Stomach (tissue), 19 donors: ENCODE measurements at places on chromosomes 11 and 22. TPM values are rescaled to one million over a fixed set of nuclear protein-coding genes. Genes with fewer than 3 reads are reported as not detected.

GRCh38 chr22:45185718-45186514 is 22.2 kb downstream of the NUP50 start:
- DNase-seq = no peak

- DNase-seq = no peak
These were observed 895 bp downstream of the KLHDC7B start for GRCh38 chr22:50546326-50547262.

Gene CSNK1E
- polyA plus RNA-seq = 66.9 TPM

Gene ARHGAP8
- polyA plus RNA-seq = 12.3 TPM

DNA sequence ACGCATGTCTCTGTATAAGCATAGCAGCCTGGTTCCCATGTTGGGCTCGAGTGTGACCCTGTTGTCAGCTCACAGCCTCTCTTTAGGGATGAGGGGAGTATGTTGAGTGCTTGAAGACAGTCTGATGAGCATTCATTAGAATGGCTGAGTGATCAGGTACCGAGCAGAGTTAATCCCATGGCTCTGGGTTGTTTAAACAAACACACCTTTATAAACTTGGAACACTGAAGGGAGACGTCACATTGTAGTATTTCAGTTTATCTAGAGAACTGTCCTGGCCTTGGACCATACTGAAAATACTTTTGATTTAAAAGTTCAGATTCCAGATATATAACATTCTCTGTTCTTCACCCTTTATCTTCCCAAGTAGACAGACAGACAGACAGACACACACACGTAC is 76.0 kb downstream of the TEAD1 start:
- no peak for DNase-seq

- DNase-seq = no peak
These were observed 3.8 kb downstream of the CBLIF start for GRCh38 chr11:59841514-59841913.

Gene MPZL3
- polyA plus RNA-seq = 7.2 TPM

Gene THOC5
- polyA plus RNA-seq = 21.8 TPM

DNA sequence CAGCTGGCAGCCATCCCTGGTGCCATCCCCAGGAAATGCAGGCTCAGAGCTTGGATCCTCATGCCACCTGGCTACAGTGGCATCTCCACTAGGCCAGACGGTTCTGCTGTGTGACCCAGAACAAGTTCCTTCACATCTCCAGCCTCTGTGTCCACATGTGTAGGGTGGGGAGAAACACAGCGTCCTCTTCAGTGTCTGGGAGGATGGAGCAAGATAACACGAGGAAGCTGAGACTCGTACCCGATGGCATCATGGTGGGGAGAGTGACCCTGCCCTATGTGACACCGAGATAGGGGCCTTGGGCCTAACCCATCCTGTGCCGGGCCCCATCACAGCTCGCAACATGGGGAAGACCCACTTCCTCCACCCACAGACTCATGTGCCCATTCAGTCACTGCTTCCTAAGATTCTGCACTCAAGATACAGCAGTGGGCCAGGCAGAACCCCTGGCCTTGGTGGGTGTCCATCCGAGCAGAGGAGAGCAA is 78.5 kb downstream of the MORC2 start:
- no peak for DNase-seq

Gene ANO5
- polyA plus RNA-seq = 0.92 TPM

Gene OR5T1
- polyA plus RNA-seq = not detected

DNA sequence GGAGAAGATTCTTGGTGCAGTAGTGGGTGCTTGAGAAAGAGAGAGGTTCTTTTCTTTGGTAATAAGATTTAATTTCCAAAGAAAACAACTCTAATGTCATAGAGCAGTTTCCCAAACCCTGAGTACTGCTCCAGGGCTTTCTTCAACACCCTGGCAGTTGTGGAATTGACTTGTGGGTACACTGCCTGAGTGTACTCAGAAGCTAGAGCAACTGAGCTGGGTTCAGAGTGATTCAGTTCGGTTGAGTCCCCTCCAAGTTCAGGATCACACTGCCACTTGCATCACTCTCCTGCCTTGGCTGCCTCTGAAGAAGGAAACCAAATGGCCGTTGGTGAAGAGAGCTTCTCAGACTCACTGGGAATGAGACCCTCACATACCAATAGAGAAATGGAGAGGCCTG is 5.3 kb downstream of the DMC1 start:
- DNase-seq = no peak

Gene GP1BB
- 8.0 TPM for polyA plus RNA-seq

DNA sequence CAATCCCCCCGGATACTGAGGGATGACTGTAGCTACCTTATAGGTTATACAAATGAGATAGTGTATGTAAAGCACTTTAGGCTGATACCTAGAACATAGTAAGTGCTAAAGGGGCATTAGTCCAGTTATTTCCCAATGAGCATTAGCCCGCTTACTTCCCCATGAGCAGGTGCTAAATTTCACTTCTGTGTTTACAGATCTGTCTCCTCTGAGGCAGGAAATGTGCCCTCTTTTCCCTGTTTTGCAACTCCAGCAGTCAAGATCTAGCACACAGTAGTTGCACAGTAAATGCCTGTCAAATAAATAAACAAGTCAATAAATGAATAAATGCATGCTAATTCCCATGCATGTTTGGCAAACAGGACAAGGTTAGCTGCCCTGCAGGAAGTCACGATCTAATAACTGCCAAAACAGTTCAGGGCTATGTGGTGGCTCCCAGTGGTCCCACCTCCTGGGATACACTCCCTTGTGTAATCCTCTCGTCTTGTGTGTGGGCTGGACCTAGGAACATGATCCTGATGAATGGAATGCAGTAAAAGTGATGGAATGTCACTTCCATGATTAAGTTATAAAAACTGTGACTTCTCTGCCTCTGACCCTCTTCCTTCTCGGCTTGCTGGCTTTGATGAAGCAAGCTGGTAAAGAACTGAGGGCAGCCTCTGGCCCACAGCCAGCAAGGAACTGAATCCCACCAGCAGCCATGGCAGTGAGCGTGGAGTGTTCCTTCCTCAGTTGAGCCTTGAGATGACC is 459.0 kb downstream of the SOX6 start:
- no peak for DNase-seq

- DNase-seq = no peak
These were observed 304.2 kb downstream of the RAB38 start for GRCh38 chr11:87871056-87871455.

DNA sequence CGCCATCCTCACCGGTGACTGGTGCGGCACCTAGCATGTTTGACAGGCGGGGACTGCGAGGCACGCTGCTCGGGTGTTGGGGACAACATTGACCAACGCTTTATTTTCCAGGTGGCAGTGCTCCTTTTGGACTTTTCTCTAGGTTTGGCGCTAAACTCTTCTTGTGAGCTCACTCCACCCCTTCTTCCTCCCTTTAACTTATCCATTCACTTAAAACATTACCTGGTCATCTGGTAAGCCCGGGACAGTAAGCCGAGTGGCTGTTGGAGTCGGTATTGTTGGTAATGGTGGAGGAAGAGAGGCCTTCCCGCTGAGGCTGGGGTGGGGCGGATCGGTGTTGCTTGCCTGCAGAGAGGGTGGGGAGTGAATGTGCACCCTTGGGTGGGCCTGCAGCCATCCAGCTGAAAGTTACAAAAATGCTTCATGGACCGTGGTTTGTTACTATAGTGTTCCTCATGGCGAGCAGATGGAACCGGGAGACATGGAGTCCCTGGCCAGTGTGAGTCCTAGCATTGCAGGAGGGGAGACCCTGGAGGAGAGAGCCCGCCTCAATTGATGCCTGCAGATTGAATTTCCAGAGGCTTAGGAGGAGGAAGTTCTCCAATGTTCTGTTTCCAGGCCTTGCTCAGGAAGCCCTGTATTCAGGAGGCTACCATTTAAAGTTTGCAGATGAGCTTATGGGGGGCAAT is 1.1 kb downstream of the NEAT1 start:
- no peak for DNase-seq

- no peak for DNase-seq
These were observed 46.4 kb upstream of the CALCB start for GRCh38 chr11:15027011-15027410.
